Activated naive CD4-positive, alpha-beta T cell (primary cell): ENCODE measurements at places on chromosomes 3 and 15.
A peak's percentile ranks its signal among the peaks of the same experiment; 100 is the strongest.

- DNase-seq = no peak
Observed at GRCh38 chr3:123536153-123536895, 48.5 kb downstream of the HACD2 start.

DNA sequence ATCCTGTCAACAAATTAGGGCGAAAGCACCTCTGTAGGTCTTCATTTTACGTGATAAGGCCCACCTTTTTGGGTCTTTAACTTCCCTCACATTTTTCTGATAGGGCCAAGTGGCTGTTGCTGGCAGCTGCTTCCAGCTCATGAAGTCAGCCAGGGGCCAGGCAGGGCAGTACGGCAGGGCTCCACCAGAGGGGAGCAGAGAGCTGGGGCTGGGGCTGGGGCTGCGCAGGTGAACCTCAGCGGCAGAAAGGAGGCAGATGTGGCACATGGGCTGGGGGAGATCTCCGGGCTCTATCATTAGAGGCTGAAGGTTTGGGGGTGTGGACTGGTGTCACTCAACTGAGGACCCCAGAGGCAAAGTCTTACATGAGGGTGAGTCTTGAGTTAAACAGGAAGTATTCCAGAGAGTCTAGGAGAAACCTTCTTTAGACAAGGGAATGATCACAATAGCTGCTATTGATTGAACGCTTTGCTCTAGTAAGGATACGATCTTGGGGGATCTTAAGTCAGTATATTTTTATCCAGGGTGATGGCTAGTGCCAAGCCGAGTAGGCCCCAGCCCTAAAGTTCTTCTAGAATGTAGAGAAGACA is 62.8 kb upstream of the MEX3B start:
- DNase-seq = peak; percentile 46

- DNase-seq = no peak
Observed at GRCh38 chr15:62413153-62413552, 248.1 kb upstream of the C2CD4B start.

- no peak for DNase-seq
Observed at GRCh38 chr3:100352296-100353231, 18.0 kb downstream of the NIT2 start.

DNA sequence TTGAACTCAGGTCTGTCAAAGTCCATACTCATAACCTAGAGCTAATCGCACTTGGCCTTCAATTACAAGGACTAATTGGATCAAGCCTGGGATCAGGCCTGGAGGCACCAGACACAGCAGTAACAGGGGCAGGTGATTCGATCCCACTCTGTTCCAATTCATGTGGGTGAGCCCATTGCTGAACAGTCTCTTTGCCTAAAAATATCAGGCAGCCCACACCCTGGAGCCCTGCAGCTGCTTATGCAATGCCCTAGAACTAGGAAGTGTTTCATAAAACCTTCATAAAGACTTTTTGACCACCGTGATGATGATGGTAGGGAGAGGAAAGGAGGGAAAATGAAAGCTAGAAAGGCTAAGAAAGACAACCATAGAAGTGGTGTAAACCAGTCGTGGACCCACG is 47.8 kb upstream of the NEO1 start:
- DNase-seq = no peak

- DNase-seq = no peak
Observed at GRCh38 chr3:45017821-45018220, 8.3 kb upstream of the CLEC3B start.

DNA sequence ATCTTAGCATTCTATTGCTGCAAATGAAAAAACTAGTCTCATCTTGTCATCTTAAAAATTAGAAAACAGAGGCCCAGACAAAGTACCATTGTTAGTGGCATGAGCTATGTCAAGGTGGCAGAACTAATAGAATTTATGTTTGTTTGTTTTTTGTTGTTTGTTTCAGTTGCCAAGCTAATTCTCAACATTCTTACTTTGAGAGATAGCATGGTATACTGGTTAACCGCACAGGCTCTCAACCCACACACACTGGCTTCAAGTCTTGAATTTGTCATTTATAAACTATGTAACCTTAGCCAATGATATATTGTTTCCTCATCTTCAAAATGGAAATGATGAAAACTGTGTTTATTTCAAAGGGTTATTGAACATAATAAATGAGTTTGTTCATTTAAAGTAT is 367.6 kb upstream of the PLSCR5 start:
- DNase-seq = no peak

DNA sequence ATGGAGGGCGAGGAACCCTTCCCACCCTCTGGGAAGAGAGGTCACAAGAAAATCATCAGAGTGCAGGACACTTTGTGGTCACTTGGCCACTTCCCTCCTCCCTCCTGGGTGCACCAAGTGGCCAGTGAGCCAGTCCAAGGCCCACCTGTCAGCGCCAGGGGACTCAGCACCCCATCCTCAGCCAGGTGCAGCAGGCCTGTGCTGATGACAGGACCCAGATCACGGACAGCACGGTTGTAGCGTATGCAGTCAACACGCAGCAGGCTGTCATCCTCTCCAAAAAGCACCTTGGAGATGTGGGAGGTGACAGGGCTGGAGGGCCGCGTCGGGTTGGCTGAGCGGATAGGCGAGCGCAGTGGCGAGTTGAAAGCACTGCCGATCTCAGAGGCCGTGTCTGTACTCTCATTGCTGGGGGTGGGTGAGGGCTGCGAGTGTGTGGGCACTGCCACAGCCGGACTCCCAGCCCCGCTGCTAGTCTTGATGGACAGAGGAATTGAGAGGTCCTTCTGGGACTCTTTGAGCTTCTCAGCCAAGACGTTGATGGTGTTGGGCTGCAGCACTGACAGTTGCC is 41.5 kb downstream of the SEMA3G start:
- DNase-seq = no peak

- DNase-seq = no peak
Observed at GRCh38 chr3:88003115-88003755, 55.6 kb downstream of the CGGBP1 start.

DNA sequence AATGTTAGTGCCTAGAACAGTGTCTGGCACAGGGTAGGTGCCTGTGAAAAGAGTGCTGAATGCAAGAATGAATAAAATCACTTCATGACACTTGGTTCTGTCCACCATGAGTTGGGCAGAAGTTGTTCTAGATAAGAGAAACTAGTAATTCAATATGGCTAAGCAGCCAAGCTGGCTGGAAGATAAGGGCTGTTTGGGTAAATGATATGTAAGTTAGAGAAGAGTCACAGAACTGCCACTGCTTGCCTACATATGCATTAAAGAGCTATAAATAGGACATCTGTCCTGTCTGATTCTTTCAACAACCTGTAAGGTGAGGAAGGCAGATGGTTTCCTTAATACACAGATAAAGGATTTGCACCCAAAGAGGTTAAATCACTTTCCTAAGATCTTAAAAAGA is 13.1 kb downstream of the MTMR10 start:
- DNase-seq = no peak

- DNase-seq = no peak
Observed at GRCh38 chr3:33929813-33930212, 131.4 kb downstream of the PDCD6IP start.

- no peak for DNase-seq
Observed at GRCh38 chr3:140166861-140167599, 232.0 kb downstream of the CLSTN2 start.

DNA sequence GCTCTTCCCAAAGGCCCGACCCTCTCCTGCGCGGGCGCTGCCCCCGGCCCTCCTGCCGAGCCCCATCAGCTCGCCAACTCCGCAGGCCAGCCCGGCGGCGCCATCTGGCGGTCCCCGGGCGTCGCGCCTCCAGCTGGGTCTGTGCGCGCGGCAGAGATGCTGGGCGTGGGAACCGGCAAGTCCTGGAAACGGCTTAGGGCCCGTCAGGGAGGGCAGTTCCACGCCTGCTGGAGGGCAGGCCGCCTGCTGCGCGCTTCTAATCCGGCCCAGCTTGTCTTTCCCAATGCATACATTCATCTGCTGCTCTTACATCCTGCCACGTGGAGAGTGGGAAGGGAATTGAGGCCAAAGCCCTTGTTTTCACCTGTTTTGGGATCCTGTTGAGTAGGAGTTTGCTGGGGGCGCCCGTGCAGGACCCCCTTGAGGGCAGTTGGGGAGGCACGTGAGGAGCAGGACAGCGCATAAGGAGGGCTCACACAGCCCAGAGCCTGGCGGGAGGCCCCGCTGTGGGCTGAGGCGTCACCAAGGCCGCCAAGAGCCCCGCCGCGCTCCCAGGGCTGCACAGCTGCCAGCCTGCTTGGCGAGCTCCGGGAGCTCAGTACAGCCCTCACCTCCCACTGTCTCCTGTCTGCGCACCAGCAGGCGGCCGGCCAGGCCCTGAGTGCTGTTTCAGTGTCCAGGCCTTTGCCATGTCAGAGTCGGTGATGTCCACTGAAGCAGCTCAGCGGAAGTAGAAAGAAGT is 165.6 kb downstream of the NSMCE3 start:
- peak; percentile 57 for DNase-seq

DNA sequence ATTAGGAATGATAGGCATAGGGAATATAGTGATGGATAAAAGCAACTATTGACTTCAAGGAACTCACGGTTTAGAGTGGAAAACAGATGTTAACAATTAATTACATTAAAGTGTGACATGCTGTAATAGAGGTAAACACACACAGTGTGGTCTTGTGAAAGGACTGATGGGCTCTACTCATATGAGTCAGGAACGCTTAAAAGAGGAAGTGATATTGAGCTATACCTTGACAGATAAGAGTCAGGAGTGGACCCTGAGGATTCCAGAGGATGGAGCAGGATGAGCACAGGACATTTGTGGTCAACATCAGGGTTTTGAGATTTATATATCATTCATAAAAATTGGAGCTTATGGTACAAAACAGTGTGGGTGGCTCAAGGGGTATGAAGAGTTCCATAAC is 11.0 kb downstream of the EXOG start:
- no peak for DNase-seq

DNA sequence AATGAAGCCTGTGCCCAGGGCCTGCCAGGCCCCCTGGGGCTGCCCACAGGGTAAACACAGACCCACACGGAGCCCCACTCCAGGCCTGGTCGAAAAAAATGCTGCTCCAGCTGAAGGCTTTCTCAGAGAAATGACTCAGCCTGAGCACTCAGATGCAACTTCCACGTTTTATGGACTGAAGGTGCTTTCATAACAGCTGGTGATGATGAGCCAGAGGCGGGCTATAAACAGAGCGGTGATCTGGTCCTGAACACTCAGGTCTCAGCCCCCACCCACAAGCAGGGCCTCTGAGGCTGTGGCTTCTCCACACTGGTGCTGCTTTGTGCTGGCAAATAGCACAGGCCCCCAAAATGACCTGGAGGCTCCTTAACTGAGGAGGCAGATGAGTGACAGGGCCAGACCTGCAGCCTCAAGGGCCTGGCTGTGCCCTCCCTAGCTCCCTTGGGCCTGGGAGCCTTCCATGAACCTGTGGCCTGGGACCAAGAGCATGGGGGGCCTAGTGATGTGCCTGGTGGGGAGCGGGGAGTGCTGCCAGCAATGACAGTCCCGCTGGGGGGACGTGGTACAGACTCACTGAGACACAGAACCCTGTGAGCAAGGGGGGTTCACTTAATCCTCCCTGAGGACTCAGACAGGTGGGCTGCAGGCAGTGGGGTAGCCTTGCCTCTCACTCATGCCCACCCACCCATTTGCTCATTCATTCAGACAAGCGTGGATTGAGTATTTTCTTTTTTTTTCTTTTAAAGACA is 23.0 kb upstream of the FURIN start:
- DNase-seq = no peak

GRCh38 chr3:54065140-54065539 is 57.2 kb upstream of the CACNA2D3 start:
- DNase-seq = no peak

DNA sequence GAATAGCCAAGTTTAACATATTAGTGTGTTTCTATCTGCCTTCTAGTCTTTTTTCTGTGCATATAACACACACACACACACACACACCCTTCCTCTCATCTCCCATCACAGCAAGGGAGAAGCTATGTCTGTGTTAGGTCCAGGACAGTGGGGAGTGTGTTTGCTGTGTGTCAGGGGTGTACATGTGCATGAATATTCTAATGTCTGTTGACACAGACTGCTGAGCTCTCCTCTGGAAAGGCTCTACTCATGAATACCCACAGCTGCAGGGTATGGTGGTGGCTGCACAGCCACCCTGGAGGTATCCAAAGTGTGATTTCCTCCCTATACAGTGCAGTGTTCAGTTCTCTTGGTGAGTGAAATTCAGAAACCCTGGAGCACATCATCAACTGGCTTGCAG is 42.9 kb downstream of the ARNT2 start:
- no peak for DNase-seq

DNA sequence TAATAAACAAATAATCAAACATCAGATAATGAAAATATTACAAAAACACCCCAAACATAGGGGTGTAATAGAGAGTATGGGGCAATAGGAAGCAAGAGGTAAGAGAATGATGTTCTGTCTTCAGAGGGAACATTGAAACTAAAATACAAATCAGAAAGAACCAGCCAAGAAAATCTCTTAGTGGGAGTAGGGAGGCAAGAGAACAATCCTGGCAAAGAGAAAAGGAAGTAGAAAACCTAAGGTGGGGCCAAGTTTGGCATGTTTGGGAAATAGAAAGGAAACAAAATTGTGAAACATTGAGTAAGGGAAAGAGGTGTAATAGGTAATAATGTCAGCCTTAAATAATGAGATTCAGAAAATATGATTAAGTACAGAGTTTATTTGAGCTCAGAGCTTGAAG is 467.1 kb downstream of the RBMS3 start:
- DNase-seq = no peak

DNA sequence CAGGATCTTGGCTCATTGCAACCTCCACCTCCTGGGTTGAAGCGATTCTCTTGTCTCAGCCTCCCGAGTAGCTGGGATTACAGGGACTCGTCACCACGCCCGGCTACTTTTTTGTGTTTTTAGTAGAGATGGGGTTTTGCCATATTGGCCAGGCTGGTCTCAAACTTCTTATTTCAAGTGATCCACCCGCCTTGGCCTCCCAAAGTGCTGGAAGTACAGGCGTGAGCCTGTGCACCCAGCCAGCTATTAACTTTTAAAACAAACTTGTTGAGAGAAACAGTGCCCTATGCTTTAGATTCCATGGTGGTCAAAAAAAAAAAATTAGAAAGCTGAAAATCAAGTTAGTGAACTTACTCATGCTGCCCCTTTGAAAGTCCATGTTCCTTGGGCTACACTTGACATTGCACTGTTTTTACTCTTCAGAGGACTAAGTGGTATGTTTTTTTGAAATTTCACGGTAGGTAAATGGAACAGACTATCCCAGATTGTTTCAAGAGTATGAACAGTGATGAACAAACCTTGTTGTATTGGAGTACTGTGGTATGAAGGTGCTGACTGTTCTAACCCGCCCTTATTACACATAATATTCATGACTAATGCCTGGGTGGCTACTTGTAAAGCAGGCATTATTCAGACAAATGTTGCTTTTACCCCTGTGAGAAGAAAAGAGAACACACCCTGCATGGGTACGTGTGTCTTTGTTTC is 206.9 kb downstream of the KLHL25 start:
- DNase-seq = no peak

- DNase-seq = no peak
Observed at GRCh38 chr3:49701388-49702077, 12.2 kb downstream of the RNF123 start.

- DNase-seq = no peak
Observed at GRCh38 chr3:132803889-132804288, 81.7 kb upstream of the NPHP3 start.

DNA sequence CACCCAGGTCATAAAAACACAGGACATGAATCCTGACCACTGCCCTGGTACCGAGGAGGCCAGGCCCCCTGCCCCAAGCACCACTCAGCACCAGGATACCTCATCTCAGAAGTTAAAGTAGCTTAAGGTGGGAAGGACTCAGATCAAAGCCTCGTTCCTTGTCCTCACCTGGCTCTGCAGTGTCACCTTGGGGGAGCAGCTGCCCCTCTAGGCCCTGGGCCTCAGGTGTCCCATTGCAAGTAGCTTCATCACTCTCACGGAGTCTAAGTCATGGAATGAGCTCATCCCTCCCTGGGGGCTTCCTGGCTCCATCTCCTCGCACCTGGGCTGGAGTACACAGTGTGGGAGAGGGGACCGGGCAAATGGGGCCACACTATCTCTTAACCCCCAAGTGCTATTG is 148.0 kb downstream of the TPRA1 start:
- DNase-seq = no peak
